ENCODE measurements at places on chromosomes 5 and 9.
A peak's percentile ranks its signal among the peaks of the same experiment; 100 is the strongest.

DNA sequence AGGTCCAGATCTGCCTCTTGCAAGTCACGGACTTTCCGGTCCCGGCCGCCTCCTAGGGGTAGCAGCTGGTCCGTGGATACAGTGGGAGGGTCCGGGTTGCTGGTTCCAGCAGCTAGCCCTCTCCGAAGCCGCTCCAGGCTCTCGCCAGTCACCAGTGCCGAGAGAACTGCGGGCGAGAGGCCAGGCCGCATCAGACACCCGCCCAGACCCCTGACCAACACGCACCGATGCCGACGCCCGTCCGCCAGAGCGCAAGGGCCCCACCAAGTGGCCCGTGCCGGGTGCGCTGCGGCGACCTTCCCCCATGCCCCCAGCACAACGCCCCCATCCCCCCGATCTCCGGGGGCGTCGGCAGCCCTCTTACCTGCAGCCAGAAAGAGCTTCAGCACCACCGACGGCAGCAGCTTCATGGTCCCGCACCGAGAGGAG lies 470 bp downstream of the HBEGF start:
- no peak for DNase-seq

GRCh38 chr5:160237571-160238093 lies 8.3 kb downstream of the FABP6 start:
- no peak for DNase-seq

DNA sequence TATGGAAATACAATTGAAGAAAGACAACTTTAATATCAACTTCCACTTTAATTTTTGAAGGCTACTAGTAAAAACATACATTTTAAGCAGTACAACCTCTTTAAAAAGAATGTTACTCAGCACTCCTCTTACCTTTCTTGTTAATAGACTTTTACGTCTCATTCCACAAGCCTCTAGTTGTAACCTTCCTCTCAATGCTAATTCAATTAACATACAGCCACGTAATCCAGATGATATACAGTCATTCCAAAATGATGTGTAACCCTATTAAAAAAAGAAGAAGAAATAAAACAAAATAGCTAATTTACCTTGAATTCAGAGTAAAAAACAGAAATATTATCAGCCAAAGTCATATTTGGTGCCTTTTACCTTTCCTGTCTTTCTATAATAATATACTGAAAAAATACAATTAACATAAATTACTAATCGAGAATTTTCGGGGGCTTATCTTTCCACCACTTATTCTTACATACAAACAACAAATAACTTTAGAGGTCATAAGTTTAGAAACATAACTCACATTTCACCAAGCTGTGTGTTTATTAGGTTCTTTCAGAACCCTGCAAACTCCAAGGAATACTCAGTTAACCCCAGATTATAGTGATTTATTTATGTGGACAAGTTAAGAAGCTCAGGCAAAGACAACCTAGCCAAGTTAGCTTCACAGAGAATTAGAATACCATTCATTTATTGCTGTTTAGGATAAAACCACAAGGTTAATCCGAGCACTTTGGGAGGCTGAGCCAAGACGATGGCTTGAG lies 30.3 kb downstream of the GOLPH3 start:
- no peak for DNase-seq

DNA sequence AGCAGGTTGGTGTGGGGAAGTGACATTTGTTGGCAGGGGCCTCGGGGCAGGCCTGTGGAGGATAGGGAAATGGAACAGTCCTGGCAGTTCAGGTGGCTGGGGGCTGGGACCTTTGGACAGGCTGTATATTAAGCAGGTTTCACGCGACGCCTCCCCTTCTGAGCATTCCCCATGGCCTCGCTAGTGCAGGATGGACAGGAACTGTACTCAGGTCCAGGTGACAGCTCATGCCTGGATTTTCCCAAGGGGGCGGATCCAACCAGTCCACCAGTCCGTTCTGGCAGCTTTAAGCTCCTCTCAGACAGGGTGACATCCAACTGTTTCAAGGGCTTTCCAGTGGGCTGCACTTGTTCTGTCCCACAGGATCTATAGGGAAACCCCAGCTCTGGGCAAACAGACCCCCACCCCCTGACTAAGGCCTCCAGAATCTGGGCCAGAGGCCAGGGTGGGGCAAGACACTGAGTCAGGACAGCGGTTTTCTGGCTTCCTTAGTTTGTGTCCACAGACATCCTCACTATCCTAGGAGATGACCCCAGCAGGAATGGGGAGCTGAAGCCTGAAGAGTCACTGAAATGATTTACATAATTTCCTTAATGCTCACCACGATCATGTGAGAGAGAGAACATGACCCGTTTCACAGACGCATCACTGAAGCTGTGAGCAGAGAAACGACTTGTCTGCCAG lies 20.9 kb downstream of the CSF2 start:
- DNase-seq: peak; percentile 18

- DNase-seq: peak; percentile 41
These were observed 2.5 kb downstream of the FST start for GRCh38 chr5:53482717-53483638.

DNA sequence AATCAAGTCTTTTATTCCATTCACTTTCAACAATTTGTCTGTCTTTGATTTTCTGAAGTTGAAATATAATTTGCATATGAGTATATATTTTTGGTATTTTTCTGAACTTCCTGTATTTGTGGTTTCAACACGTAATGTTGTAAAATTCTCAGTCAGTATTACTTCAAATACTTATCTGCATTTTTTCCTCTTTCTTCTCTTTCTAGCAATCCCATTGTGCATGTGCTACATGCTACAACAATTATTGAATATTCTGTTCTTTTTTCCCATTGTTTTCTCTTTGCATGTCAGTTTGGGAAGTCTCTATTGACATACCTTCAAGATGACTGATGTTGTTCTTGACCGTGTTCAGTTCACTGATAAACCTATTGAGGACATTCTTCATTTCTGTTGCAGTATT lies 5.6 kb upstream of the ANKRD18A start:
- no peak for DNase-seq

DNA sequence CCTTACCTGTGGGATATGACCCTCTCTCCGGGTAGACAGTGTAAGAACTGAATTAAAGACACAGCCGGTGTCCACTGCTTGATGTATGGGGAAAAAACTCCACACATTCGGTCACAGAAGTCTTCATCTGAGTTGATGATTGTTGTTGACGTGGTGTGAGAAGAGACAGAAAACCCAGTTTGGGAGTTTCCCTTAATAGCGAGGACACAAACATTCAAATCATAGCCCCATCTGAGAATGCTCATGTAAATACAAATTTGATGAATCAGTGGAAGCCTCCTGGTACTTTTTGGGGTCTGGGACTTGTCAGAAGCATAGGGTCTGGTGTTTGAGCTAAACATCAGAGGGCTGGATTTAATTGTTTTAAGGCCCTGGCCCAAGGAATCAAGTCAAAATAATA lies 11.0 kb downstream of the HAVCR1 start:
- DNase-seq: no peak

DNA sequence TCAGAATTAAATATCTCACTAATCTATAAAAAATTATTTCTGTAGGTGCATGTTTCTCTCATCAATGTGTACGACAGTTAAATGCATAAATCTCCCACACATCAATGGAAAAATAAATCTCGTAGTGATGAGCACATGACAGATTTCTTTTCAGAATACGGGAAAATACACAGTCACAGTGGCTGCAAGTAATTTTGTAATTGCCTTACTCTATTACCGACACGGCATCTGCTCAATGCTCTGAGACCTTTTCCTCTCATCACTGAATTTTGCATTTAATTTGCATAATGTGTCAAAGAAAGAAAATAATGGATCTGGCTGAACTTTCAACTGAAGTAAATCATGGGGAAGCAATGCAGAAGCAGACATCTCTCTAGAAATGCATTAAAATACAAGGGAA lies 37.2 kb downstream of the PDE4D start:
- DNase-seq: no peak

GRCh38 chr5:156929366-156929948 lies 33.6 kb downstream of the TIMD4 start:
- DNase-seq: peak; percentile 54

GRCh38 chr5:111735583-111736270 lies 21.3 kb downstream of the NREP start:
- peak; percentile 65 for DNase-seq

Measured in activated T-cell treated with anti-CD3 and anti-CD28 coated beads, Interleukin-2, amount 50 U/mL, for 48 hours (primary cell).